ENCODE measurements at places on chromosomes 12 and 14.

DNA sequence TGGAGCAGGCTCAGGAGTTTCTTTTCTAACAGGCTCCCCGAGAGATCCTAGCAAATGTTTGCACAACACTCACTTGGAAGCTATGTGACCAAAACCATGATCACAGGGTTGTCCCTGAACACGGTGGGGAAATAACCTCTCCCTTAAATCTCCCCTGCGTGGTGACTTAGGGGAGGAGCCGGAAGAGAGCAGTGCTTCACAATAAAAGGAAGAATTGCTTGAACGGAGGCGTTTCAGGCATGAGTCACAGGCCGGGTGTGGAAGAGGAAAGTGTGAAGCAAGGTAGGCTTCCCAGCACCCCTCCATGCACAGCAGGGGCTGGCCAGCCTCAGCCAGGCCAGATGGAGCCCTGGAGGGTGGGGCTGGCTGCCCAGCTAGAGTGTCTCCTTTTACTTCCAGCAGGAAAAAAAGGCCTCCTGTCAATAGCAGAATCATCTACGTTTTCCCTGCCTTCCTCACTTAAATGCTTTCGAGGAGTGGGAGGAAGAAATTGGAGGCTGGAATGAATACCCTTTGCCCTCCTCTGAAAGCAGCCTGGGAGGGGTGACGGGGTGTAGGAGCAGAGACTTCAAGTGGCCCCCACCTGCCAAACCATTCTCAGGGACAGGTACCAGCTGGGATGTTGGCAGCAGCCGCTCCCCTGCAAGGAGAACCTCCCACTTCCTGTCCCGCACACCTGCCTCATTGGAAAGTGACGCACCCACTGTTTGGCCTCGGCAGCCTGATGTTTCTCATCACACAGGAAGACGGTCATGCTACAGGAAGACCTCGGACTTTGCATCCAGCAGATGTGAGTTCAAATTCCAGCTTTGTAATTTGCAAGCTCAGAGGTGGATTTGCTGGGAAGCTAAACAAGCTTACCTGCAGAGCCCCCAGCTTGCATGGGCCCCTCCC lies 30.1 kb upstream of the PPP2R5C start:
- H3K4me3 ChIP-seq: no peak overlapping the region
- H3K27ac ChIP-seq: peak overlapping the region; percentile 74
- no peaks in the 10 kb centered on the region for H3K36me3 ChIP-seq
- no peaks in the 10 kb centered on the region for H3K27me3 ChIP-seq
- H3K4me1 ChIP-seq: peaks cover 18% of the 10 kb centered on the region

DNA sequence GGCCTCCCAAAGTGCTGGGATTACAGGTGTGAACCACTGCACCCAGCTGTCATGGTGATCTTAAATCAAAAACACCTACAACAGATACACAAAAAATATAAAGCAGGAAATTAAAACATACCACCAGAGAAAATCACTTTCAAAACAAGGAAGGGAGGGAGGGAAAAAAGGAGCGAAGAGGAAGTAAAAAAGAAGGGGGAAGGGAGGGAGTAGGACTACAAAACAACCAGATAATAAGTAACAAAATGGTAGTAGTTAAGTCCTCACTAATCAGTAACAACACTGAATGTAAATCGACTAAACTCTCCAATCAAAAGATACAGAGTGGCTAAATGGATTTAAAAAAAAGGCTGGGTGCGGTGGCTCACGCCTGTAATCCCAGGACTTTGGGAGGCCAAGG lies 89.0 kb downstream of the SH2B3 start:
- H3K4me3 ChIP-seq: no peak overlapping the region
- no peak for DNase-seq
- H3K27me3 ChIP-seq: no peaks in the 10 kb centered on the region
- H3K36me3 ChIP-seq: no peaks in the 10 kb centered on the region
- no peaks in the 10 kb centered on the region for H3K4me1 ChIP-seq
- H3K27ac ChIP-seq: no peak overlapping the region

DNA sequence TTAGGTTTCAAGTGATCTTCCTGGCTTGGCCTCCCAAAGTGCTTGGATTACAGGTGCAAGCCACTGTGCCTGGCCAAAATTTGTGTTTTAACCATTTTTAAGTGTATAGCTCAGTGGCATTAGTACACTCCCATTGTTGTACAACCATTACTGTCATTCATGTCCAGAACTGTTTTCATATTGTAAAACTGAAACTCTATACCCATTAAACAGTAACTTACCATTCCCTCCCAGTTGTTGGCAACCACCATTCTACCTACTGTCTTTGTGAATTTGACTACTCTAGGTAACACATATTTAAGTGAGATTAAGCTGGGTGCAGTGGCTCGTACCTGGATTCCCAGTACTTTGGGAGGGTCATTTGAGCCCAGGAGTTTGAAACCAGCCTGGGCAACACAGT lies 67.3 kb upstream of the KCNH3 start:
- H3K4me3 ChIP-seq: no peak overlapping the region
- no peak overlapping the region for H3K27ac ChIP-seq
- no peaks in the 10 kb centered on the region for H3K4me1 ChIP-seq
- no peak for DNase-seq
- H3K27me3 ChIP-seq: no peaks in the 10 kb centered on the region

GRCh38 chr14:94356379-94357056 lies 31.9 kb downstream of the SERPINA1 start:
- H3K27me3 ChIP-seq: no peaks in the 10 kb centered on the region
- no peaks in the 10 kb centered on the region for H3K36me3 ChIP-seq
- H3K4me1 ChIP-seq: no peaks in the 10 kb centered on the region
- no peak overlapping the region for H3K4me3 ChIP-seq
- DNase-seq: no peak

GRCh38 chr12:22856178-22856577 lies 231.2 kb downstream of the ETNK1 start:
- H3K4me3 ChIP-seq: no peak overlapping the region
- no peaks in the 10 kb centered on the region for H3K36me3 ChIP-seq
- DNase-seq: no peak
- no peaks in the 10 kb centered on the region for H3K27me3 ChIP-seq
- H3K27ac ChIP-seq: no peak overlapping the region
- no peaks in the 10 kb centered on the region for H3K4me1 ChIP-seq

GRCh38 chr12:69569236-69569635 lies 16.0 kb upstream of the CCT2 start:
- H3K4me1 ChIP-seq: no peaks in the 10 kb centered on the region
- no peak overlapping the region for H3K4me3 ChIP-seq
- H3K36me3 ChIP-seq: peaks cover 9% of the 10 kb centered on the region

DNA sequence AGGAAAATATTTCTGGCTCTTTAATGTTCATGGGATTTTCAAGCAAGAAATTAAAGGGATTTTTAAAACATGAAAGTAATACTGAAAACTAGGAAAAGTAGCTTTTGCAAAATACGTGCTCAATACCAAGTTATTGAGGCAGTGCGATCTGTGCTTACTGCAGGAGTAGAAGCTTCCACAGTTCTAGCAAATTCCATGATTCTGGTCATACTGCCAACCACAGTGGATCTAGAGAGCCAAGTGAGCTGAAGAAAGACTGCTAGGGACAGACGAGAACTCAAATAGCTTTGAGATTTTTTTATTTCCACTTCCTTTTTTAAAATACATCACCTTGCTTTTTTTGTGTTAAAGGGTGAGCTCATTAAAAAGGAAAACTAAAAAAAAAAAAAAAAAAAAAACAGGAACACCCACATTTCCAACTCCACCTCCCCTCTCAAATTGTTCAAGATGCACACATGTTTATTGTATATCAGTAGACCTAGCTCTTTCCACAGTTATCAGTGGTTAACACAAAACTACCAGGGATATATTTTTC lies 26.2 kb downstream of the EGLN3 start:
- H3K27me3 ChIP-seq: no peaks in the 10 kb centered on the region
- DNase-seq: no peak
- no peak overlapping the region for H3K4me3 ChIP-seq

DNA sequence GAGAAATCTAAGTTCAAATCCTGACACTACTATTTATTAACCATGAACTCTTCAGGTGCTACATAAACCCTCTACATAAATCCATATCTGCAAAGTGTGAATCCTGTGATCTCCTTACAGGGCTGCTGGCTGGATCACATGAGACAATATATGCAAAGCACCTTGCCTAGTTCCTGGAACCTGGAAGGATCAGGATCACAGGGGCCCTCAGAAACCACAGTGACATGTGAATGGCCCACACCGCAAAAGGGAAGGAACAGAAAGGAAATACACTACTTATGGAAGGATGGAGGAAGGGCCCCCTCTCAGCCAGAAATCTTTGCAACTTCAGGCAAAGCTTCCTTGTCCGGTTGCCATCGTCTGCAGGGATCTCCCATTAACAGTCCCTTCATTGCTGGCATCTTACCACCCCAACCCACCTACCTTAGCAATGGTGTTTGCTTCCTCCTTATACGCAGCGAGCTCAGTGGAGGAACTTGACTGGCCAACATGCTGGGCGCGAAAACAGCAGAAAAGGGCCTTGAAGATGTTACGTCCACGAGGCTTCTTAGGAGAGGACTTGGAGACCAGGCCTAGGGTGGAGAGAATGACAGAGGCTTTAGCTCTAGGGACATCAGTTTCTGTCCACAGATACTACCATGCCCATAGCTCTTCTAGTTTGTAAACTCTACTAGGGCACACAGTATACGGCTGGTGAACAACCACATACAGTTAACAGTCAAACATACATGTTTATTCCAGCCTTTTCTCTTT lies 10.7 kb upstream of the AVIL start:
- H3K27ac ChIP-seq: no peak overlapping the region
- peaks cover 54% of the 10 kb centered on the region for H3K4me1 ChIP-seq
- no peak for DNase-seq

GRCh38 chr14:44372807-44373489 lies 134.1 kb downstream of the FSCB start:
- no peaks in the 10 kb centered on the region for H3K4me1 ChIP-seq
- H3K4me3 ChIP-seq: no peak overlapping the region
- no peaks in the 10 kb centered on the region for H3K27me3 ChIP-seq
- H3K36me3 ChIP-seq: no peaks in the 10 kb centered on the region

GRCh38 chr12:6962285-6963015 lies 8.0 kb downstream of the PHB2 start:
- no peaks in the 10 kb centered on the region for H3K27me3 ChIP-seq
- peak; percentile 63 for DNase-seq
- H3K36me3 ChIP-seq: peaks cover 15% of the 10 kb centered on the region

GRCh38 chr14:101980700-101981099 lies 16.3 kb downstream of the DYNC1H1 start:
- no peaks in the 10 kb centered on the region for H3K27me3 ChIP-seq
- H3K4me3 ChIP-seq: no peak overlapping the region
- peaks cover 43% of the 10 kb centered on the region for H3K36me3 ChIP-seq
- peak; percentile 80 for DNase-seq
- H3K4me1 ChIP-seq: peaks cover 10% of the 10 kb centered on the region
- peak overlapping the region; percentile 44 for H3K27ac ChIP-seq

- DNase-seq: no peak
- no peaks in the 10 kb centered on the region for H3K4me1 ChIP-seq
- H3K36me3 ChIP-seq: no peaks in the 10 kb centered on the region
- no peak overlapping the region for H3K4me3 ChIP-seq
- no peaks in the 10 kb centered on the region for H3K27me3 ChIP-seq
Measured at GRCh38 chr12:102800565-102800964, 116.5 kb downstream of the PAH start.

- H3K4me1 ChIP-seq: no peaks in the 10 kb centered on the region
- no peaks in the 10 kb centered on the region for H3K27me3 ChIP-seq
- no peak for DNase-seq
- no peak overlapping the region for H3K27ac ChIP-seq
- no peak overlapping the region for H3K4me3 ChIP-seq
- no peaks in the 10 kb centered on the region for H3K36me3 ChIP-seq
Measured at GRCh38 chr14:53581504-53581903, 375.1 kb downstream of the BMP4 start.

Measured in thyroid gland (tissue), 4 donors.